A549 treated with Mapracorat at 1 μM for 4 hours (cell line): ENCODE measurements at places on chromosomes 2 and 18. TPM values are rescaled to one million over a fixed set of nuclear protein-coding genes. Genes with fewer than 3 reads are reported as not detected.

The SPAST gene
- 11.3 to 15.3 TPM (median 14.3 TPM) in 5 replicates for total RNA-seq

The SP100 gene
- 23.5 to 30.4 TPM (median 27.5 TPM) in 5 replicates for total RNA-seq

The PTH2R gene
- total RNA-seq, result not detected in 5 replicates

The NDUFS1 gene
- total RNA-seq, result 51.5 to 65.6 TPM (median 62.4 TPM) in 5 replicates

The ZSWIM2 gene
- total RNA-seq, result not detected in 5 replicates

The ADD2 gene
- 21.3 to 27.6 TPM (median 27.3 TPM) in 5 replicates for total RNA-seq

The ELP2 gene
- 33.2 to 37.1 TPM (median 35.0 TPM) in 5 replicates for total RNA-seq

The COQ10B gene
- 15.2 to 18.6 TPM (median 18.1 TPM) in 5 replicates for total RNA-seq

The RAD51AP2 gene
- not detected in 5 replicates for total RNA-seq

The RFTN2 gene
- total RNA-seq, result 0.02 TPM in 1 of 5 replicates, not detected in the others

The FAM124B gene
- total RNA-seq, result not detected in 5 replicates

The STON1 gene
- total RNA-seq, result 0.33 to 0.55 TPM (median 0.41 TPM) in 5 replicates

The LONRF2 gene
- 1.7 to 3.0 TPM (median 2.6 TPM) in 5 replicates for total RNA-seq

The IGFBP2 gene
- 66.0 to 94.9 TPM (median 90.1 TPM) in 5 replicates for total RNA-seq

The POTEJ gene
- total RNA-seq, result not detected in 5 replicates

The CYP20A1 gene
- 8.3 to 10.6 TPM (median 8.8 TPM) in 5 replicates for total RNA-seq

The GDF7 gene
- 0.02 to 0.13 TPM (median 0.09 TPM) in 5 replicates for total RNA-seq

The SP9 gene
- 1.4 to 2.6 TPM (median 2.1 TPM) in 5 replicates for total RNA-seq

The SEPTIN10 gene
- 34.6 to 47.0 TPM (median 44.9 TPM) in 5 replicates for total RNA-seq

The CHRNG gene
- total RNA-seq, result not detected in 5 replicates

The LRP1B gene
- total RNA-seq, result not detected in 5 replicates

The KIF1A gene
- total RNA-seq, result 0.73 to 1.5 TPM (median 0.97 TPM) in 5 replicates

The CCDC178 gene
- total RNA-seq, result not detected in 5 replicates

The GNLY gene
- total RNA-seq, result 0.23 to 0.30 TPM in 2 of 5 replicates, not detected in the others

The ELOA2 gene
- not detected in 5 replicates for total RNA-seq

The CNGA3 gene
- total RNA-seq, result 0.06 TPM in 1 of 5 replicates, not detected in the others
